ENCODE measurements at places on chromosomes 4 and X.

GRCh38 chr4:15779306-15779705 lies 1.2 kb downstream of the CD38 start:
- peak; percentile 43 for DNase-seq

DNA sequence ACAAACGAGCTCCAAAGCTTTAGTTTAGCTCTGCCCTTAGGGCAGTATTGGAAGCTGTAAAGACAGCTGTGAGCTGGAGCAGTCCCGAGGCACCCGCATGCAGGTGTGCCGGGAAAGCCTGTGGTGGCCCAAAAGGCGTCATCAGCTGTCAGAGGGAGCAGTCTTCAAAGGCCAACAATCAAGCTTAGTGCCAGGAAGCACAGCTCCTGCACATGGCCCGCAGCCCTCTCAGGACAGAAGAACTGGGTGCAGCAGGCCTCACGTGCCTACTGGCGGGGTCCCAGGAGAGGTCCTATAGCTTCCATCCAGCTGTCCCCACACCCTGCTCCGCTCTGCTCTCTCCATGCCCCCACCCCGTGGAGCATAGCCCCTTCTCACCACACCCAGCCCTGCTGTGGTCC lies 92.2 kb upstream of the TRIM2 start:
- no peak for DNase-seq

- no peak for DNase-seq
Observed at GRCh38 chr4:129899849-129900248, 803.9 kb downstream of the C4orf33 start.

GRCh38 chrX:4741024-4741423 lies 1027.6 kb upstream of the PRKX start:
- no peak for DNase-seq

GRCh38 chr4:87499403-87500091 lies 29.6 kb downstream of the SPARCL1 start:
- no peak for DNase-seq

GRCh38 chr4:176107695-176108094 lies 42.1 kb downstream of the WDR17 start:
- DNase-seq: no peak

GRCh38 chr4:182881914-182882313 lies 35.3 kb downstream of the DCTD start:
- DNase-seq: no peak

DNA sequence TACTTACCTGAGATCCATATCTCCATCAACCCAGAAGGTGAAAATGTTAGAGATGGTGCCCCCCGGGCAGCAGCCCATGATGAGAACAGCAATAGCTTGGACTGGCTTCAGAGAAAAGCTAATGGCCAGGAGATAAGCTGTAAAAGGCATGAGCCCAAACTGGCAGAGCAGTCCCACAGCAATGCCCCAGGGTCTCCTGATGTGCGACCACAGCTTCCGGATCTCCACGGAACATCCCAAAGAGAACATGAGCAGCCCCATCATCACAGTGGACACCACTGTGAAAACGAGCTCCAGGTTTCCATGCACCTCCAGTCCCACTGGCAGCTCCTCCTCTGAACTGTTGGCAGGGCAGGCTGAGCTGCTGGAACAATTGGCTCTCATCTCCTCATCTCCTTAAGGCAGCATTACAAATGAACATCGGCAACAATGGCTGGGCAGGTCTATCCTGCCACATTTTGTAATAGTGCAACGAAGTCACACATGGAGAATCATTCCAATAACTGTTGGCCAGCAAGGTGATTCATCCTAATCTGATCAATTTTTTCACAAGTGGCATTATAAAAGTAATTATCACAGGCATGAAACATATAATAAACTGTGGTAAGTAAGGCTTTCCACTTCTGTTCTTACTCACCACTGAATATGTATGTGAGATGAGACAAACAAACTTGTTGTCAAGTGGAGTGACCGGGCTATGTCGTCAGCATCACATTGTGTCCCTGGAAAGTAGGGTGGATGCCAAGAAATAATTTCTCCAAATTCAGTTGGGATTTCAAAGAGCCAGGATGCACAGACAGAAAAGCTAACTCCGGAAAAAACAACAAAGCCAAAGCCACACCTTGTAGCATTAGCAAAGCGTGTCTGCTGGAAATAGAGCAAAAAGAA lies at the start of gene SLC10A6:
Gene SLC10A6 (minus strand): TSS at position 653 of the 888 bp plus-strand sequence. CDS start 269 bp downstream, at position 384.
- no peak for DNase-seq

DNA sequence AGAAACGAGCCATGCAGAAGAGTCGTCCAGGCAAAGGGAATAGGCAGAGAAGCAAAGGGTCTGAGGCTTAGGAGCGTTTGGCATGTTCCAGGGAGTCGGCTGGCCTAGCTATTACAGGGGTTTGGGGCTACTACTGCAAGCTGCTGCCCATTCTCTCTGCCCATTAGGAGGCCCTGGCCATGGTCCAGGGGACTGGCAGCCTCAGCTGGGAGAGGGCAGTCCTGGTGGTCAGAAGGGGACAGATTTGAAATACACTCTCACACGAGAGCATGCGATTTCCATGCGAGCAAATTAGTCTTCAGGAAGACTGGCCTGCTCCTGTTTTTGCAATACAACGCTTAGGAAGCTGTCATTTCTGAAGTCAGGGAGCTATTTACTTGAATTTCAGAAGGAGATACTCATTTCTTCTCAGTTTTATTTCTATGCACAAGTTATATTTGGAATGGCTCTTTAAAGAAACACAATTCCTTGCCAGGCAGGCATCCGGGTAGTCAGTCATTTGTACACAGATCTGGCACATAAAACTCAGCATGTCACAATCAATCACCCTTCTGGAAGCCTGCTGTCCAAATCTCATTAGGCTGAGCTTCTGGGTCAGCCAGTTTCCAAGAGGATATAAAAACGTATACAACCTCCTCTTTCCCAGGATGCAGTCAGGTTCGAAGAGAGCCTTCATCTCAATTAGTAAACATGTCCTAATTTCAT lies 27.0 kb downstream of the PROM1 start:
- peak; percentile 61 for DNase-seq

GRCh38 chr4:6470502-6471306 lies 1.7 kb downstream of the PPP2R2C start:
- DNase-seq: peak; percentile 64

DNA sequence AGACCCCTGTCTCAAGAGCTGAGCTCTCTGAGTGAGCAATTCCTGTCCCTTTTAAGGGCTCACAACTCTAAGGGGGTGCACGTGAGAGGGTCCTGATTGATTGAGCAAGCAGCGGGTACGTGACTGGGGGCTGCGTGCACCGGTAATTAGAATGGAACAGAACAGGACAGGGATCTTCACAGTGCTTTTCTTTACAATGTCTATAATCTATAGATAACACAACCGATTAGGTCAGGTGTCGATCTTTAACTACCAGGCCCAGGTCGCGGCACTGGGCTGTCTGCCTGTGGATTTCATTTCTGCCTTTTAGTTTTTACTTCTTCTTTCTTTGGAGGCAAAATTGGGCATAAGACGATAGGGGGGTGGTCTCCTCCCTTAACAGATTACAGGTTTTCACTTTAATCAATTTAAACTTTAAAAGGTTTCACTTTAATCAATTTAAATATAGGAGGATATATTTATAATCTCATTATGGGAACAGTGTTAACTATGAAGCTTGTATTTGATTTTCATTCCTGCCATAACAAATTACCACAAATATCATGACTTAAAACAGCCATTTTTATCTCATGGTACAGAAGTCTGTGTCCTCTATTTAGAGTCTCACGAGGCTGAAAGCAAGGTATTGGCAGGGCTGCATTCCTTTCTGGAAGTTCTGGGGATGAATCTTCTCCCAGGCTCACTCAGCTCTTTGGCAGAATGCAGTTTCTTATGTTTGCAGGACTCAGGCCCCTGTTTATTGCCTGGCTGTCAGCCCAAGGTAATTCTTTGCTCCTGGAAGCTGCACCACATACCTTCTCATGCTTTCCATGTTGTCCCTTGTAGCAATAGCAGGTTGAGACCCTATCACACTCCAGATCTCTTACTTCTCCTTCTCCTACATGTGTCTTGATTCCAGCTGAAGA lies 5.2 kb downstream of the SPATA4 start:
- no peak for DNase-seq

- no peak for DNase-seq
Observed at GRCh38 chr4:176185051-176185450, 10.3 kb downstream of the SPATA4 start.

- peak; percentile 56 for DNase-seq
Observed at GRCh38 chr4:76197971-76198410, 15.6 kb downstream of the SCARB2 start.

GRCh38 chrX:148568763-148569162 lies 68.3 kb downstream of the AFF2 start:
- no peak for DNase-seq

DNA sequence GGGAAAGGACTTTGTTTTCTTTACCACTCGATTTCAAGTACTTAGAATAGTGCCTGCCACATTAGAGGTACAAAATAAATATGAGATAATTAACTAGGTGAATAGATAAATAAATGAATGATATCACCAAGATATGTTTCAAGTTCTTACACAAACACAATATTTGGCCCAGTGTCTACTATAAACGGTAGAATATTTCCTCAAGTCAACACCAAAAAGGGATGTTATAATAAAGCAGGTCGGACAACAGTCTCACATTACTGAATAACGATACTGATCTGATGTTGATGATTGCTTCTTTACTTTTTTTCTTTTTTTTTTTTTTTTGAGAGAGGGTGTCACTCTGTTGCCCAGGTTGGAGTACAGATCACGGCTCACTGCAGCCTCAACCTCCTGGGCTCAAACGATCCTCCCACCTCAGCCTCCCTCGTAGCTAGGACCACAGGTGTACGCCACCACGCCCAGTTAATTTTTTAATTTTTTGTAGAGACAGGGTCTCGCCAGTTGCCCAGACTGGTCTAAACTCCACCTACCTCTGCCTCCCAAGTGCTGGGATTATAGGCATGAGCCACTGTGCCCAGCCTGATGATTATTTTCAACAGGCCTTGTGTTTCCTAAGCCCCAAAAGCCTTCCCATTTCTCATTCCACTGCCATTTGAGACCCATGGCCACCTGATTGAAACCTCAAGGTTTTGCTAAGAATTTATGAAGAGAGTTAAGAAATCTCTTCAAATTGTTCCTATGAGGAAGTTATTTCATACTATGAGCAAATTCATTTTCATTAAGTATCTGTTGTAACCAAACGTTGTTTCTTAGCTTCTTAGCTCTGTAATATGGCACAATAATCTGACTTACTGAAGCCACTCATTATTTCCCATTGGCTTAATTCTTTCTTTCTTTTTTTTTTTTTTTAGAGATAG lies 2.3 kb downstream of the MANBA start:
- DNase-seq: no peak

DNA sequence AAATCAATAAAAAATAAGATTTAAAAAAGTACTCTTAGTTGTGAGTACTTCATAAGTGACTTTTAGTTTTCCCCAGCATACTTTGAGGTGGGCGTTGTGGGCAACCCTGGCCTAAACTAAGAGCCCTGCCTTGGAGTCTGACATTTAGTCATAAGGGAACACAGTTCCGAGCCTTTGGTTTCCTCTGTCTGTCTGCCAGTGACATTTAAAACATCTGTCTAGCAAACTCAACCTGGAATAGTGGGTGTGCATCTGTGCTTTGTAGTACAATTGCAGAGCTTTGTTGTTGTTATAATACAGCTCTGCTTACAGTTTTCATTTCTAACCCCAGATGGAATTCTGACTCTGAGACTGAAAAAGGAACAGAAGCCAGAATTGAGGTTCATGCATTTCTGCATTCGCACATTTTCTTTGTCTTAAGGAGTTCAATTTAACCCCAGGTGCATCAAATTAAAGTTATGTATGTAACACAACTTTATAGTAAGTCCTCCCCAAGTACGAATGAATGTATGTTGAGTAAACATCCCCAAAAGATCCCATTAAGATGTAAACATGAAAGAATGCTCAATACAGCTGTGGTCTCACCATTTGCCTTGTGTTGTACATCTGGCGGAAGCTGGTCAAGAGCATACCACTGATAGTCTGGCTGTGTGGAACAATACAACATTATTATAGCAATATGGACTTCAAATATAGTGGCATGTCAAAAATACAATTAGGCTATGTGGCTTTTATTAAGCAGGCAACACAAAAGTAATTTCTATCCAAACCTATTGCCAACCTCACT lies 25.9 kb downstream of the TNIP3 start:
- DNase-seq: no peak

DNA sequence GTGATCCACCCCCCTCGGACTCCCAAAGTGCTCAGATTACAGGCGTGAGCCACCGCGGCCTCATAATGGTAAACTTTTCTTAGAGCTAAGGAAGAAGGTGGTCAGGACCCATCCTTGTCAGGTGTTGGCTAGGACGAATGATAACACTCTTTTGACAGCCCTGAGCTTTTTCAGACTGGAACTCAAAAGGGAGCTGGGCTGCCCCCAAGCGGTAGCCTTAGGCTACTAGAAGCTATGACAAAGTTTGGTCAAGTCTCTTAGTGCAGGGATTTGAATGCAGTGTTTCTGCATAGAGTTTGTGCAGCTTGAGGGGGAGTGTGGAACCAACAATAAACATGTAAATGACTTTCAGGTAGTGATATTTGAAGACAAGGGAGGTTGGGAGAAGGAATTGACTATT lies 11.8 kb upstream of the HSD17B10 start:
- peak; percentile 51 for DNase-seq

DNA sequence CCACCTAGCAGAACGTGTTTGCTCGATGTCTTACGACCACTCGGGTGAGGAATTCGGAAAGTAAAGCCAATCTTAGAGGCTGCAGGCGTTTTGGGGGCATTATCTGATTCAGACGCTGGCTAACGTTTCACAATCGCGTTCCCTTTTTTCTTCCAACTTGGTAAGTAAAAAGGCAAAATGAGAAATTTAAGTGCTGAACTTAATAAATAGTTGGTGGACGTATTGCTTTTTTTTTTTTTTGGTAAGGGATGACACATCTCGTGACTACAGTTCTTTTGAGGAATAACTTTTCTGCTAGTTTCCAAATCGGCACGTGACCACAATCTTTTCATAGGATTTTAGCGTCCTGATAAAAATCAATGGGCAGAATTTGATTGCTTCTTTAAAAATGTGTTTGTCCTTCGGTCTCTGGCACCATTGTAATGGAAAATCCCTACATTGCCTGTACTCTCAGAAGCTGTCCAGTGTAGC lies 848 bp downstream of the RAB9A start:
- no peak for DNase-seq

Data from psoas muscle (tissue), 8 donors.